ENCODE measurements at places on chromosomes 7 and 10.

GRCh38 chr7:129793506-129794310 lies 159.1 kb downstream of the UBE2H start:
- no peak for DNase-seq

GRCh38 chr7:92924800-92925199 lies 88.4 kb upstream of the CDK6 start:
- DNase-seq = no peak

DNA sequence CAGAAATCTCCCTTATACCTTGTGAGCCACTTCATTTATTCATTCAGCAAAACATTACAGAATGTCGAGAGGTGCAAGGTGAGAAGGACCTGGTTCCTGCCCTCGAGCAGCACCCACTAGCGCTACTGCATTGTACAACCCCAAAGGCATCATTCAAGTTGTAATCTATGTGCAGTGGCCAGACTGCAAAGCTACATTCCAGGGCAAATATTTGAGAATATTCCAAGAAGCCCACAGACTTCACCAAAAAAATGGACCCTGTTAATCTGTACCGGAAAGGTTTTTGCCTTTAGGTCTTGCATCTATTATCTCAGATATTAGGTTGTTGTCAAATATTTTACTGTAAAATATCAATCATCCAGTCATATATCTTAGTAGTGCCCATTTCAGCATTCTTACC lies 295.4 kb upstream of the FZD1 start:
- DNase-seq = no peak

DNA sequence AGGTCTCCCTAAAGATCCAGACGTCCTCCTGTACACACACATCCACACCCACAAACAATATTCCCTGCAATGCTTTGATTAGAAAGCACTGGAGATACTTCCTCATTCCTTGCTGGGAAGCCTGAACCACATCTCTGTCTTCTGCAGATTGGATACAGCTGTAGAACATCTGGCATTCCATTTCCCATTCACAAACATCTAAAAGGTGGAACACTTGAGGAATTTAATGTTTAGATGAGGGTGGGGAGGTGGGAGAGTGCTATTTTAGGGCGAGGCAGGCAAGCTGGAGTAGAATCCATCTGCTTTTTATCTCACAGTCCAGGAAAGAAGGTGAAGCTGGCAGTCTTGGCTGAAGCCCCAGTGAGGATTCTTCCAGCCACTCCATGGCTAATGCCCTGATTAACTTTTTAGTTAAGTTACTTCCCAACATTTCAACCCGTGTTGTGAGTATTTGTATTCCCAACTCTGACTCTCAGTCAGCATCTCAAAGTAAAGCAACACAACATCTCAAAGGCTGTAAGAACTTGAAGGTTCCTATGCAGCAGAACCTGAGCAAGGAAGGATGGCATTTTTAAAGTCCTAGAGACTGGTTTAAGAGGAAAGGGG lies 46.1 kb downstream of the CYTH3 start:
- DNase-seq = no peak

DNA sequence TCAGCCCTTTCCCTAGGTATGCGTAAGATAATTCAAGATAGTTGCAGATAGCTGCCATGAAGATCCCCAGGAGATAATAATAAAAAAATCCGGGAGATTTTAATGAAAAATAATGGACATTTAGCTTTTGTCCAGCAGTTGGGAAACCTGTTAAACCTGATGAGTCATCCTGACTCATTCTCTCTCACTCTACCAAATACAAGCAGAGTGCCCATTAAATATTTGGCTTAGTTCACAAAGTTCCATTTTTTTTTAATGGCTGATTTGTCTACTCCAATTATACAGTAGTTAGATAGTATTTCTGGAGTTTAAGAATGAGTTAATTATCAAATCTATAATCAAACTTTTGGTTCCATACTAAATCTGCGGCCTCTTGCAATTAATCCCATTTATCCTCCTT lies 2.1 kb upstream of the SHTN1 start:
- DNase-seq = no peak

DNA sequence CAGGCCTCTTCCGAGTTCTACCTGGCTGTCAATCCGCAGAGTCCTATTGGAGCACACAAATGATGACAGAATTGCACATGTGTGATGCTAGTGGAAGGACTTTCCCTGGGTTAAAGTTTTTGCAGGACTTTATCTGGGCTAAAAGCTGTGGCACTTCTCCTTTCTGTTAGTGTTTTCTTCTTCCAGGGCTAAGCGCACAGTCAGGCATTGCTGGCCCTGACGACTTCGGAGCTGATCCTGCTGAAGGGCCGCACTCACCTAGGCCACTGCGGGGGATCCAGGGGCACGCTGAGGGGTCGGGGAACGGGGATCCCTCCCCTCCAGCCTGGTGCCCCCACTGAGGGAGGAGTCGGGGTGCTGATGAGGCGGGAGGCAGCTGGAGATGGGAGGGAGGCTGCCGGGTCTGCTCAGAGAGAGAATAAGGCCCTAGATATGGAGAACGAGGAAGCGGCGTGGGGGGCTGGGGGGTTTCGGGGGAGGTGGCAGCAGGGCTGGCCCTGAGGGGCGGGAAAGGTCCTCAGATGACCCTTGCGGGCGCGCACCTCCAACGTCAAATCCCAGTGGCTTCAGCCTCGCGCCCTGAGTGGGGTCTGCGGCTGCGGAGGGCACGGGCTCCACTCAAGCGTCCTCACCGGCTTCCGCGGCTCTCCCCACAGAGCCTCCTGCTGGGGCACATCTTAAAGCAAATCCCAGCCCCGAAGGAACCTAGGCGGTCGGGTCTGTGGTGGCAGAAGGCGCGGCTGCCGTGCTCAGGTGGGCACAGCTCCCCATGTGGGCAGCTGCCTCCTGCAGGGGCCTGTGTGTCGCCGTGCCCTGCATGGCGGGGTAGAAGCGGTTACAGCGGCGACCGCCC lies 30.9 kb downstream of the AGR3 start:
- no peak for DNase-seq

GRCh38 chr7:90404777-90405176 lies 1.5 kb downstream of the CLDN12 start:
- DNase-seq = no peak

DNA sequence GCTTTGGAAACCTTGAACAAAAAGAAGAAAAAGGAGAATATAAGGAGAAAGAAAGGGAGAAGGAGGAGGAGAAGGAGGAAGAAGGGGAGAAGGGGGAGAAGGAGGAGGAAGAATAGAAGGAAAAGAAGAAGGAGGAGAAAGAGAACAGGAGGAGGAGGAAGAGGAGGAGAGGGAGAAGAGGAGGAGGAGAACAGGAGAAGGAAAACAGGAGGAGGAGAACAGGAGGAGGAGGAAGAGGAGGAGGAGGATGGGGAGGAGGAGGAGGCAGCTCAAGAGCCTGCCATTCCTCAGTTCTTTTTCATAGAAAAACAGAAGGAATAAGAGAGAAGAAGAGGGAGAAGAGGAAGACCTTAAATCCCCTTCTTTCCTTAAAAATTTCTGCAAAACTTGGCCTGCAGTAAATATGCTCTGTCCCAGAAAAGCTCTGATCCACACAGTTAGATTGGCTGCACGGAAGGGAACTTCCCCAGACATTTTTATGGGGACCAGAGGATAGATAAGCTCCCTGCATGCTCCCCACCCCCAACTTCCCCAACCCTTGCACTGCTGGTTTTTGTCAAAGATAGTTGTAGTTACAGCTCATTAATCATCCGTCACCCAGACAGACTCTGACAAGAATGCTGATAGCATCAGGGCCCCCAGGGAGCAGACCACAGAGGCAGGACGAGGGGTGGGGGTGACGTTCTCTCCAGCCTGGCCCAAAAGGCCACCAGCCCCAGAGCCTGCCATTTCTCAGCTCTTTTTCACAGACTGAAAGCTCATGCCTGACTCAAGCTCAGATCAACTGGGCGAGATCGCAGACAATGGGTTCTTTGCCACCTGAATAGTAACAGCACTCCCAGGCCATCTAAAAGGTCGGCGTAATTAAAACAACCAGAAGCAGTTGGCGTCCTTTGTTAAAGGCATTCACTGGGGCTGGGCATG lies 34.5 kb upstream of the LYZL1 start:
- DNase-seq = no peak

GRCh38 chr7:130242198-130243014 lies 24.3 kb upstream of the CPA2 start:
- peak; percentile 52 for DNase-seq

DNA sequence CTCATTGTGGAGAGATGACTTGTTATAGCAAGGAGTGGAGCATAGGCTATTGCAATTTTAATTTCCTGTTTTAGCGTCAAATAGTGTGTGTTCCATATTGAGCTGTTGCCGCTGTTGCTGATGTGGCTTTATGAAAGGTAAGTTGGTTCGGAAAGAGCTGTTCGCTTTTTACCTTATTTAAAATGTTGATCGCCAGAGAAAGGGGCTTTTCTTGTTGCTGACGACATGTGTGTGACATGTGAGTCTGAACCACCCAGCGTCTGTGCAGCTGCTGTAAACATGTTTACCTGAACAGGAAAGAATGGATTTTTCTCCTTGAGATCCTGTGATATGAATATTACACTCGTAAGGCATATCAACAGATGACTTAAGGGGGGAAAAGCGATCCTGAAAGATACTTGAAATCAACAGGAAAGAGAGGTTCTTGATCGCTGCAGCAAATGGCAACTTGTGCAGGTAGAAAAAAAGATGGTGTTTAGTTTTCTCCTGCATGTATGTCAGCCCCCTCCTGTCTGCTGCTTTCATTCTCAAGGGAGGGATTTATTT lies 2.5 kb downstream of the ZEB1 start:
- no peak for DNase-seq

DNA sequence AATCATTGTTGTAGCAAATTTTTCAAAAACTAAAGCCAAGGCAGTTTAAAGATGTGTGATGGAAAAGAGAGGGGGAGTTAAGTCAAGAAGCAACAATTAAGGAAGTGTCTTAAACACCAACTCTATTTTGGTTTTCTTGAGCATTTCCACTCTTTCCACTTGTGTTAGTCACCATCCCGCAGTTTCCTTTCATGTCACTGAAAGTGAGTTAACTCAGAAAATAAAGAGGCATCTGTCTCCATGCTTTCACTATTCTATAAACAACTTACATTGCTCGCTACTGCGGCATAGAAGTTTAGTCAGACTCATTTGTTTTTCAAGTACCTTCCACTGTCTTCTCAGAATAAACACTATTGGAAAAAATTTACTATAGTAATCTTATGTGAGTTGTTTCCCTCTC lies 284.9 kb upstream of the SEMA3D start:
- peak; percentile 38 for DNase-seq

All from activated CD4-positive, alpha-beta T cell treated with anti-CD3 and anti-CD28 coated beads, Interleukin-2, Interleukin-4, amounts not matched to agents 100 ng/mL and 50 ng/mL, durations not matched to agents 16 hours and 8 hours (primary cell).